ENCODE measurements at places on chromosomes 11 and 22. TPM values are rescaled to one million over a fixed set of nuclear protein-coding genes. Genes with fewer than 3 reads are reported as not detected.

The OR51B5 gene
- total RNA-seq, result not detected

The CRACR2B gene
- 19.7 TPM for total RNA-seq

The BRSK2 gene
- total RNA-seq, result 207 TPM

GRCh38 chr11:113113801-113114704, 152.8 kb downstream of the NCAM1 start:
- DNase-seq, result peak; percentile 69

- DNase-seq, result peak; percentile 65
Measured at GRCh38 chr11:69010964-69011623, 2.0 kb downstream of the MRGPRF start.

- no peak for DNase-seq
Measured at GRCh38 chr11:14022251-14022650, 59.7 kb downstream of the SPON1 start.

GRCh38 chr11:125376117-125376516, 119.9 kb downstream of the FEZ1 start:
- DNase-seq, result no peak

- no peak for DNase-seq
Measured at GRCh38 chr11:105612771-105613170, 2.9 kb downstream of the GRIA4 start.
